ENCODE measurements at places on chromosomes 1 and 21.

GRCh38 chr1:67611846-67612245 is 73.2 kb upstream of the GADD45A start:
- DNase-seq: no peak

- DNase-seq: no peak
Measured at GRCh38 chr1:199269241-199269640, 630.4 kb downstream of the PTPRC start.

DNA sequence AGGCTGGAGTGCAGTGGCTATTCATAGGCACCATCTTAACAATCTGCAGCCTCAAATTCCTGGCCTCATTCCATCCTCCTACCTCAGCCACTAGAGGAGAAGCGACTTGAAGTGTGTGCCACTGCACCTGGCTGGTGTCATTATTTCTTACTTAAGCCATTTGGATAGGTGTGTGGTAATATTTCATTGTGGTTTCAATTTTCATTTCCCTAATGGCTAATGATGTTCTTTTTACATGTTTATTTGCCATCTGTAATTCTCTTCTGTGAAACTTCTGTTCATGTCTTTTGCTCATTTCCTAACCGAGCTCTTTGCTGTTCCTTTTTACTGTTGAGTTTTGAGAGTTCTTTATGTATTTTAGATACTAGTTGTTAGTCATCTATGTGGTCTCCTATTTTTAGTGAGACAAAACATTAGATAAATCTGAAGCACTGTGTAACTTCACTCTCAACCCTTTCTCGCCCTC is 66.8 kb downstream of the SLC27A3 start:
- no peak for DNase-seq

GRCh38 chr21:15139898-15140297 is 75.1 kb upstream of the NRIP1 start:
- DNase-seq: no peak

DNA sequence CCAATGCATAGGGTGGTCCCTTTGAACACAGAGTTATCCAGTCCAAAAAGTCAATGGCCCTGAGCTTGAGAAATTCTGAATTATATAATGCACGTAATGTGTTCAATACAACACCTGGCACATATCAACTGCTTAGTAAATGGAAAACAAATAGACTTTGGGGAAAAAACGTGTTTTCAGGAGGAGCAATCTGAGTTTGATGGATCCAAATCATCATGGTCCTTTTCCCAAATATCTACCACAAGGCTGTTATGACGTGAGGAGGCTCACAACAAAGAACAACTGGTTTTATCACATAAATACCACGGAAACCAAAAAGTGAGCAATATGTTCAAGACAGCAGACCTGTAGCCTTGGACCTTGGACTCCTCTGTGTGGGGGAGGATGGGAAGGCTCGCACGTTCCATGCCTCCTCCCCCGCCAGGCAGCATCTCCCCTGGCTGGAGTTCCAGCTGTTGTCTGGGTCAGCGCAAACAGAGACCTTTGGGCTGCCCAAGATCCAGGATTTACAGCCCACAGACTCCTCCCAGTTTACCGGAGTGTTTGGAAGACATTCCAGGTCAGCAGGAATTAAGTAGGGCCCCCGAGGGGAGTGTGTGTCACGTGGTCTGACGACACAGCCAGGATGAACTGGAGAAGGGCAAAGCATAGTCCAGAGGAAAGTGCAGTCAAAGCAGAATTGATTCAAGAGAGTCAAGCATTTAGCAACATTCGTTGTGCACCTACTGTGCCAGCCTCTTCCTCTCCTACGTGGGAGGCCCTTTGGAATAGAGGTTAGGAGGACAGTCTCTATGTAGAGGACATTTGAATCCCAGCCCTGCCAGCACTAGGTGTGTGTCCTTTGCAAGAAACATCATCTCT is 32.2 kb upstream of the MED18 start:
- no peak for DNase-seq

- no peak for DNase-seq
Measured at GRCh38 chr1:66175581-66175980, 358.4 kb upstream of the SGIP1 start.

DNA sequence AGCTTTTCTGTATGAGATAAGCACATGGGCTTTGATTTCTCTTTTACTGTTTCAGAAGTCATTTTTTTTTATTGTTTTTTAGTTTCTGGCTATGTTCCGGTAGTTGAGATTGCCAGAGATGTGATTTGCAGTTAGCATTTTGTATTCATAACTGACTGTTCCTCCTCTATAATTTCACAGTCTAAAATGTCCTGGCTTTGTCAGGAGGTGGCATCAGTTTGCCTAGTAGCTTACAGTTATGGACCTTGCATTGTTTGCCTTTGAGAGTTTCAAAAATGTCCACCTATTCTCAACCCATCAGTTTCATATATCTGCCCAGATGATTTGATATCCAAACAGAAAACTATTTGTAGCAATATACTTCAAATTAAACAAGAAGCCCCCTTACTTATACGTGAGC is 39.5 kb upstream of the ST6GALNAC3 start:
- no peak for DNase-seq

- no peak for DNase-seq
Measured at GRCh38 chr1:70142075-70142474, 63.3 kb downstream of the LRRC40 start.

DNA sequence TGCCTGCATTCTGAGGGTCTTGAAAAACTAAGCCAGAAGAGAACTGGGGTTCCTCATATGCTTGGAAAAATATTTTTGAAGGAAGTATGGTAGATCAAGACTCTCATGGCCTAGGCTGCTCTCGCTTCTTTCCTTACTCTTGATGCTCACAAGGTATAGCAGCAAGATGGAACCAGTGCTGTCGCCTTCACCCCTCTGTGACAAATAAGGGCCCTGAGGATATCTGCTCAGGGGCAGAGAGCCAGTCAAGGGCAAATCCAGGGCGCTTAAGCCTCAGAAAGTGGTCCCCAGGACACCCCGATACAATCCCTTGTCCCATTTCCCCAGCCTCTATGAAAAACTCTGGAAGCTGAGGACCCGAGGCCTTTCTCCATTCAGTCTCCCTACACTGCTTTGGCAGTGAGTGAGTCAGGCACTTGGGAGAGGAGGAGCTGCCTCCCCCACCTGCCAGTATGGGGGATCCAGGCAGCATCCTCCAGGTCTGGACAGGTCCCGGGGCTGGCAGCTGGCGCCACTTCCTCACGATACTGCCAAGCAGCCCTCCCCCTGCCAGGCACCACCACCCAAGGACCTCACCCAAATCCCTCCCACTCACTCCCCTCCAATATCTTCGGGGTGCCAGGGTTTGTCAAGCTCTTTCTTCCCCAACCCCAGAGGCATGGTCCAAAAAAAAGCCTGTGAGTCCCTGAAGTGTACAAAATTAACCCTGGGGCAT is 1.3 kb downstream of the IGSF9 start:
- no peak for DNase-seq

DNA sequence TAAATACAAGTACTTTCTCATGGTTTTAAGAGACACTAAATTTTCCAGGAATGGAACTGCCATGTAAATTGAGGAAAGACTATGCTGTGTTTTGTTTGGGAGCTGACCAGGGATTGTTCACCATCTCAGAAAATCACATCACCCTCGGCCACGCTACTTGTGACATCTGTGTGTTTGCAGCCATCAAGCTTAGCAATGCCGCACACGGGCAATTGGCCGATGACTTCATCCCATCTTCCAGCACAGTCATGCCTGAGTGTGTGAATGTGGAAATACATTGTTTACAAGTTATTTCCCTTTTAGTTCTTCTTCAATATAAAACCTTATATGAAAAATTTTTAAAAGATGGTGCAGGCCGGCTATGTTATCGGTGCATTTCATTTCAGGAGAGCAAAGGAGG is 121.6 kb downstream of the GLIS1 start:
- DNase-seq: no peak

DNA sequence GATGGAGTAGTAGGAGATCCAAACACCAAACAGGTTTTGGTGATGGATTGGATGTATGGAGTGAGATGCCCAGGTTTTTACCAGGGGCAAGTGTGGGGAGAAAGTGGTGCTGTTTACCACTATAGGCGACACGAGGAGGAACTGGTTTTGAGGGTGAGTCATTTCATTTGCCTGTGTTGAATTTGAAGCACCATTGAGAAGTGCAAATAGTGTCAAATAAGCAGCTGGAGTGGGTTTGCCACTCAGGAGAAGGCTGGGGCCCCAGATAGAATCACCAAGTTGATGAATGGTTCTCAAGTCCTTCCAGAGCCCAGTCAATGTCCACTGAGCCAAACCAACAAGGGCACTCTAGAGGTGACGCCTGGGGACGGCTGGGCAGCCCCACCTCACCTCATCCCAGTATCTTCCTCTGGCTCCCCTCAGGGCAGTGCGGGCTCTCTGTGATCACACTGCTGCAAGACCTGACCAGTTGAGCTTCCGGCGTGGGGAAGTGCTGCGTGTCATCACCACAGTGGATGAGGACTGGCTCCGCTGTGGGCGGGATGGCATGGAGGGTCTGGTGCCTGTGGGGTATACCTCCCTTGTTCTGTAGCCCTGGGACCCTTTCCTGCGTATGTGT is 9.4 kb downstream of the RUSC1 start:
- DNase-seq: no peak

- no peak for DNase-seq
Measured at GRCh38 chr1:167605576-167605975, 24.5 kb upstream of the RCSD1 start.

DNA sequence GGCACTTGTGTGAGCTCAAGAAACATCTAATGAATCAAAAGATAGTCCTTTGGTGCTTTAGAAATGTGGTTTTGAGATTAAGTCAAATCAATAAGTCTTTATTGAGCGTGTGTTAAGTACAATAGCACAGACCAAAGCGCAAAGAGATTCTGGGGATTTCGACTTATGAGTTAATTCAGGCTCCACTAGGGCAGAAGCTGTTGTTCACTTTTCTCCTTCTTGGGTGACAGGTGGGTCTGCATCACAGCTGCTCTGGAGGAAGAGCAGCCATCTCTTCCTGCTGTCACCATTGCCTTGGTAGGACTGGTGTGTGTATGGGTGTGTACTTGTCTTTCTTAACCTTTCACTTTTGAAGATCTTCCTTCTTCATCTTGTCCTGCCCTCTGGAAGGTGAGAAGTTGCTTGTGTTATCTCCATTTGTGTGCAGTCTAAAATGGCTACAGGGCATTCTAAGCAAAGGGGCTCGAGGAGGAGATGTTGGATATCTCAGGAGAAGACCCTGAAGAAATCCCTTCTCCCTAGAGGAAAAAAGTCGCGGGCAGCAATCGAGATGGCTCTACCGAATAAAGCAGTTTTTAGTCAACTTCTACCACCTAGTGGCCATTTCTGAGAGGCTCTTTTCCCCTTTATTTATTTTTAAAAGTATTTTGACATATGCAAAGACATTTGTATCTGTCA is 22.9 kb upstream of the DISC1 start:
- peak; percentile 27 for DNase-seq

DNA sequence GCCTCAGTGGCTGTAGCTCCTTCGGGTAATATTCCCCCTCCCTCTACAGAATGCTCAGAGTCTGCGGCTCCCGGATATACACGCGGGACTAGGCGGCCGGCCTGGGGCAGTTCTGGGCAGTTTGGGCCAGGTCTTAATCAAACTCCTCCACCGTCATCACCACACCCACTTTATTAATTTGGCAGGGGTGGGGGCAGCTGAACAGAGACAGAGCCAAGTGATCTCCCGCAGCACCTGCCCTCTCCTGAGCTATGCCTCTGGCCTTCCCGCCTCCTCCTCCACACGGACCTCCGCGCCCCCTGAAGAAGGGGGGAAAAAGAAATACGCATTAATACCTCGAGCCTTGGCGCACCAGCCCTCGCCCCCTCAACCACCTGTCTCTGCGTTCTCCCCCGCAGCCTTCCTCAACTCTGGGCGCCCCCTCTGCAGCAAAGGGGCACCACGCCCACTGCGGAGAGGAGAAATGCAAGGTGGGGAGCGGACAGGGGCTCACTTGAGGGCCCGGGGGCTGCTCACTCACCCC is 42.6 kb downstream of the CD34 start:
- DNase-seq: no peak

DNA sequence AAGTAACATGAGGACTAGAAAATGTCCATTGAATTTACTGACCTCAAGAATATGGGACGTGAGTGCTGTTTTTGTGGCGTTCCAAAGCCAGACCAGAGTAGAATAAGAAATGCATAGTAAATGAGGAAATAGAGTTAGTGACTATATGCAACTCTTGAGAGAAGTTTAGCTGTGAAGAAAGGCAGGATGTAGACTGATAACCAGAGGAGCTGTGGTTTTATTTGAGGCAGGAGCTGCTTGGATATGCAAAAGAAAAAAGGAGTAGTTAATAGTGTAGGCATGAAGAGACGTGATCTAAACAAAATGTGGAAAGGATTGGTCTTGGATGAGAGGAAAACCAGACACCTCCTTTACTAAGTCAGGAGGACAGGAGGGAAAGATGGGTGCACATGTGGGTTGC is 28.2 kb downstream of the DNAH14 start:
- DNase-seq: no peak

GRCh38 chr21:35945089-35945671 is 115.1 kb downstream of the SETD4 start:
- DNase-seq: no peak

GRCh38 chr1:240033406-240033805 is 58.3 kb upstream of the FMN2 start:
- no peak for DNase-seq

DNA sequence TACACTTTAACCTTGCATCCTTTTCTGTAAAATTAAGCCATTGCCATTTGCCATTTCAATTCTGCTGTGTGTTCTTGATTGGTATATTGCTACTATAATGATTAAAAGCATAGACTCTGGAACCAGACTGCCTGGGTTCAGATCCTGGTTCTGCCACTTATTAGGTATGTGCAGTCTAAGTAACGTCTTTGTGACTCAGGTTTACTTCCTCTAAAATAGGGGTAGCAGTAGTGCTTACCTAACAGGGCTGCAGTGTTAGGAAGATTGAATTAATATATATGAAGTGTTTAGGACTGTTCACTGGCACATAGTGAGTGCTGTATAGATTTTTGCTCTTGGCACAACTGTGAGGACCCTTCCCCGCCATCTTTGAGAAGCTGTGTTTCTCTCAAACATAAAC is 4.4 kb downstream of the CDC42 start:
- no peak for DNase-seq

- no peak for DNase-seq
Measured at GRCh38 chr1:2141025-2141424, 53.5 kb downstream of the FAAP20 start.

DNA sequence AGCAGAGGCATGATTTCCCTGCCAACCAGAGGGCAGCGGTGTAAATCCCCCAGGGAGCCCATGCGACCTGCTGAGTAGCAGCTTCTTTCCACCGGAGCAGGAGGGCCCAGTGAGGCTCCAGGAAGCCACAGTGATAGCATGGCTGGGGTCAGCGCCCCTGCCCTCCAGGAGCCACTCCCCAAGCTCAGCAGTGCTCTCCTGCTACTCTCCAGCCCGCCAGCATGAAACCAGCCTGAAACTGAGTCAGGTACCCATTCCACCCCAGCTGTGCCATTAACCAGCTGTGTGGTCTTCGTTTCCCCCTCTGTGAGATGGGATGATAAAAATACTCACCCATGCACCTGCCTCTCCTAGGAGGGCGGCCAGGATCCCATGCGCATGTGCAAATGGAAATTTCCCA is 123.8 kb upstream of the TMEM51 start:
- DNase-seq: no peak

- DNase-seq: no peak
Measured at GRCh38 chr1:50417946-50418599, 5.2 kb downstream of the DMRTA2 start.
